NCI-H1417 treated with DMSO at 0.1 percent for 48 hours (cell line): ENCODE measurements at places on chromosomes 1 and 21.

DNA sequence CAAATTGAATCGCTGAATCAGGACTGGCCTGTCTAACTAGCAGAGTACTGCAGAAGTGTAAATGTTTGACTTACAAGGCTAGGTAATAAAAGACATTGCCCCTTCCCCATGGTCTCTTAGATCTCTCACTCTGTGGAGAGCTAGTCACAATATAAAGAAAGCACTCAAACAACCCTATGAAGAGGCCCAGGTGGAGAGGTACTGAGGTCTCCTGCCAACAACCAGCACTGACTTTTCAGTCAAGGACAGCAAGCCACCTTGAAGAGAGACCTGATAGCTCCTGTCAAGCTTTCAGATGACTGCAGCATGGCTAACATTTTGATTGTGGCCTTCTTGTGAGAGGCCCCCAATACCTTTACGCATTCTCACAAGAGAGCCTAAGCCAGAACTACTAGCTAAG, 18.5 kb downstream of the HFM1 start:
- DNase-seq = no peak

- no peak for DNase-seq
These were observed 25.0 kb upstream of the SLAMF1 start for GRCh38 chr1:160671603-160672517.

GRCh38 chr1:206634365-206635079, 814 bp upstream of the DYRK3 start:
- DNase-seq = peak; percentile 45

- DNase-seq = no peak
These were observed 118.1 kb downstream of the SYT2 start for GRCh38 chr1:202592146-202592545.
